ENCODE measurements at places on chromosomes 13 and 19. TPM values are rescaled to one million over a fixed set of nuclear protein-coding genes. Genes with fewer than 3 reads are reported as not detected.

Gene RAB3A
- 27.0 TPM for total RNA-seq

DNA sequence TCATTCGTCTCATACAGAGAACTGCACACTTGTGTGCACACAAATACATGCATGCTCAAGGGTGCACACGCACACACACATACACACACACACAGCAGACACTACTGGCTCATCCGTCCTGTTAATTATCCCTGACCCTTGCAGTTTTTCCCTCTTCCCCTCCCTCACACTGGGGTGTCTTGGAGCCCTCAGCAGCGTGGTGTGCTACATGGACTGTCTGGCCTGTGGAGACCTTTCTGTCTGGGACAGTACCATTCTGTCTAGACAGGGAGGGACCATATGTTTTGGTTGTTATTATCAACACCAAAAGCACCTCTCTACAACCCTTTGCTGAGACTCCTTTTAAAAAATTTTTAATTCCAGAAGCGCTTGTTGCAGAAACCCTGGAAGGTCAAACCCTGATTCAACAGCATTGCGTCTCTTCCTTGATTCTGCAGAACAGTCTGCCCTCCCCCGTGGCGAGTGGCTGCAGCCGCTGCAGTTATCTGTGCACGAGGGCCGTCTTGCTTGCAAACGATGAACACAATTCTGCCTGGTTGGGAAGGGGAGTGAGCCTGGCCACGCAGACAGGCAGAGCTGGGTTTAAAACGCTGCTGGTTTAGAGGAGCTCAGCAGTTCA lies 374.0 kb downstream of the IRS2 start:
- H3K27me3 ChIP-seq, result no peaks in the 10 kb centered on the region
- H3K4me1 ChIP-seq, result peaks cover 10% of the 10 kb centered on the region
- peak overlapping the region; percentile 9 for H3K27ac ChIP-seq

Gene ZNF835
- total RNA-seq, result 6.5 TPM

- H3K27ac ChIP-seq, result peak overlapping the region; percentile 65
- DNase-seq, result peak; percentile 64
- no peak overlapping the region for H3K4me3 ChIP-seq
- H3K4me1 ChIP-seq, result no peaks in the 10 kb centered on the region
- no peaks in the 10 kb centered on the region for H3K36me3 ChIP-seq
Measured at GRCh38 chr13:110263888-110264287, 43.1 kb downstream of the COL4A1 start.

DNA sequence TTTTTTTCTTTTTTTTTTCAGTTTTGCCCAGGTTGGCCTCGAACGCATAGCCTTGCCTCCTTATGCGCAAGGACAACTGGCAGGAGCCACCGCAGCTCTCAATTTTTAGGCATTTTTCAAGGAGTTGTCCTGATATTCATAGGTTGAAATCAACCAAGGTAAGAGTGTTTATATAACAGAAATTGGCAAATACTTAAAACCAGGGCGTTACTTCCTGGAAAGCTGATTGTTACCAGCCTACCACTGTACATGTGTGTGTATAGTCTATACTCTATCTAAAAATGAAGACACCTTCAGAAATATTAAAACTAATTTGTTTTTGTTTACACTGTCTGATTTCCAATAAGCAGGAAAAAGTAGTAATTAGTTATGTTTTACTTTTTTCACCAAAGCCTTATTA lies 39.2 kb downstream of the GPC6 start:
- no peak overlapping the region for H3K4me3 ChIP-seq
- no peaks in the 10 kb centered on the region for H3K36me3 ChIP-seq
- H3K27me3 ChIP-seq, result no peaks in the 10 kb centered on the region
- no peaks in the 10 kb centered on the region for H3K4me1 ChIP-seq

GRCh38 chr19:43782689-43783231 lies 2.0 kb upstream of the KCNN4 start:
- H3K4me3 ChIP-seq, result no peak overlapping the region
- no peaks in the 10 kb centered on the region for H3K4me1 ChIP-seq
- DNase-seq, result no peak
- H3K27me3 ChIP-seq, result no peaks in the 10 kb centered on the region

GRCh38 chr13:73248711-73249580 lies 190.1 kb downstream of the KLF5 start:
- H3K4me3 ChIP-seq, result no peak overlapping the region
- DNase-seq, result no peak
- no peaks in the 10 kb centered on the region for H3K36me3 ChIP-seq

Gene PGLYRP2
- not detected for total RNA-seq

Gene MYO1F
- 4.4 TPM for total RNA-seq

Gene IL4I1
- total RNA-seq, result 0.43 TPM

- no peaks in the 10 kb centered on the region for H3K36me3 ChIP-seq
- H3K4me3 ChIP-seq, result no peak overlapping the region
- DNase-seq, result no peak
Measured at GRCh38 chr13:114148521-114148855, 16.1 kb upstream of the RASA3 start.

DNA sequence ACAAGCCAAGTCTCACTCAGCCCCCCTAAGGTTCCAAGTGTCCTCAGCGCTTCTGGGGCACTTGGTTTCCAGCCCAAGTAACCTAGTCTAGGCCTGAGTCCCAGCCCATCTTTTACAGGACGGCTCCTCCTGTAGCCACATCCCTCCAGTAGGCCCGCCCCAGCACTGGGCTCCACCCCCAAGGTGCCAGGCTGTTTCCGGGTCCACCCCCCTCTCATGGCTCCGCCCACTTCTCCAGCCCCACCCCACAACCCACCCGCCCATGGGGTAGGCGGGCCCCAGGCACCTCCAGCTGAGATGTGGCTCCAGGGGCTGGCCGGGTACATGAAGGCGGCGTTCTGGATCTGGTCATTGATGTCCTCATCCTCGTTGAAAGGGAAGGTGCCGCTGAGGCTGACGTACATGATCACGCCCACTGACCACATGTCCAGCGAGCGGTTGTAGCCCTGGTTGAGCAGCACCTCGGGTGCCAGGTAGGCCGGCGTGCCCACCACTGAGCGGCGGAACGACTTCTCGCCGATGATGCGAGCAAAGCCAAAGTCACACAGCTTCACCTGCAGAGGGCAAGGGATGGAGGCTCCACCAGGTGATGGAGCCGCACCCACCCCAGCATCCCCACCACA lies 17.2 kb upstream of the DACT3 start:
- H3K27me3 ChIP-seq, result no peaks in the 10 kb centered on the region
- H3K27ac ChIP-seq, result no peak overlapping the region
- DNase-seq, result no peak
- H3K4me3 ChIP-seq, result no peak overlapping the region

- no peak for DNase-seq
- peak overlapping the region; percentile 69 for H3K4me3 ChIP-seq
- H3K4me1 ChIP-seq, result peaks cover 28% of the 10 kb centered on the region
- no peaks in the 10 kb centered on the region for H3K27me3 ChIP-seq
- peak overlapping the region; percentile 51 for H3K27ac ChIP-seq
- no peaks in the 10 kb centered on the region for H3K36me3 ChIP-seq
Measured at GRCh38 chr19:48513289-48514122, 1.9 kb upstream of the LMTK3 start.

GRCh38 chr19:7652061-7652641 lies 15.2 kb downstream of the STXBP2 start:
- H3K27me3 ChIP-seq, result no peaks in the 10 kb centered on the region
- H3K4me1 ChIP-seq, result no peaks in the 10 kb centered on the region
- H3K4me3 ChIP-seq, result peak overlapping the region; percentile 35

DNA sequence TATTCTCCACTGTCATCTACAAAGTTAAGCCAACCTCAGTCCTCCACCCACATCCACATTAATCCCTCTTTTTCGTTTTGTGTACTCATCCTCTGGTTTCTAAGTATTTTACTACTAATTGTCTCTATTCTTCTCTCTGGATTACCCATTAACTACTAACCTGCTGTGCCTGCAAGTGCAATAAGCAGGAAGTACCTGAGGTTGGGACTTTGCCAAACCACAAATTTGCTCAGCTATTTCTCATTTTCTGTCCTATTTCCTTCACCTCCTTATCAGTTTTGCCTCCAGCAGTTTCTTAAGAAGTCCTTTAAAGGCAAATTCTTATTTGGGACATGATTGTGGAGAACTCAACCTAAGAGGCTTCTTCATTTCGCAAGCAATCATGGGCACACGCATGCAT lies 1708.9 kb downstream of the SLITRK5 start:
- H3K4me1 ChIP-seq, result no peaks in the 10 kb centered on the region
- no peak overlapping the region for H3K27ac ChIP-seq
- no peak for DNase-seq
- H3K4me3 ChIP-seq, result no peak overlapping the region

- no peaks in the 10 kb centered on the region for H3K4me1 ChIP-seq
- H3K36me3 ChIP-seq, result no peaks in the 10 kb centered on the region
- no peak for DNase-seq
- no peak overlapping the region for H3K4me3 ChIP-seq
- H3K27me3 ChIP-seq, result no peaks in the 10 kb centered on the region
Measured at GRCh38 chr19:46202872-46203860, 26.4 kb upstream of the IGFL1 start.

GRCh38 chr19:12932392-12933286 lies 872 bp downstream of the FARSA start:
- peak overlapping the region; percentile 91 for H3K4me3 ChIP-seq
- H3K36me3 ChIP-seq, result peaks cover 30% of the 10 kb centered on the region
- H3K4me1 ChIP-seq, result peaks cover 17% of the 10 kb centered on the region
- DNase-seq, result no peak
- H3K27ac ChIP-seq, result peak overlapping the region; percentile 87
- no peaks in the 10 kb centered on the region for H3K27me3 ChIP-seq

DNA sequence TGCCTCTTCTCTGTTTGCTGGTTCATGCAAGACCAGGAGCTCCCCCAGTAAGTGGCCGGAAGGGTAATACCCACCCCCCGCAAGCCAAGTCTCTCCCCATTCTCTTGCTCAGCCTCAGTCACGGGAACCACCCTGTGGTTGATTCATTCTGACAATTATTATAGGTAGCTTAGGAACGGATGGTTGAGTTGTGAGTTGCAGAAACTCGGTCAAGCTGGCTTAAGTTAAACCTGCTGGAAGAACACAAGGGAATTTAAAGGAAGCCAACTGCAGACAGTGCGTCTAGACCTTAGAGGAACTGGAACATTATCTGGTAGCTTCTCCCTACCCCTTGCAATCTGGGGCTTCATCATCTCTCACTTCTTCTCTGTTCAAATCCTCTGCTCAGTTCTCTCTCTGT lies 8.9 kb downstream of the FPR1 start:
- H3K27me3 ChIP-seq, result no peaks in the 10 kb centered on the region
- DNase-seq, result no peak
- no peaks in the 10 kb centered on the region for H3K36me3 ChIP-seq
- no peaks in the 10 kb centered on the region for H3K4me1 ChIP-seq

GRCh38 chr13:32191452-32191998 lies 123.6 kb downstream of the ZAR1L start:
- no peak for DNase-seq
- no peak overlapping the region for H3K27ac ChIP-seq
- H3K36me3 ChIP-seq, result peaks cover 27% of the 10 kb centered on the region

GRCh38 chr13:63632321-63632720 lies 2216.7 kb upstream of the PCDH20 start:
- H3K4me3 ChIP-seq, result no peak overlapping the region
- no peaks in the 10 kb centered on the region for H3K27me3 ChIP-seq
- no peak overlapping the region for H3K27ac ChIP-seq
- H3K4me1 ChIP-seq, result no peaks in the 10 kb centered on the region
- no peaks in the 10 kb centered on the region for H3K36me3 ChIP-seq

- peaks cover under 1% of the 10 kb centered on the region for H3K4me1 ChIP-seq
- H3K36me3 ChIP-seq, result peaks cover 20% of the 10 kb centered on the region
- DNase-seq, result no peak
Measured at GRCh38 chr13:46751811-46752635, 44.9 kb downstream of the ESD start.

GRCh38 chr13:111992911-111993310 lies 74.0 kb upstream of the SOX1 start:
- no peak for DNase-seq
- no peaks in the 10 kb centered on the region for H3K4me1 ChIP-seq
- H3K27me3 ChIP-seq, result no peaks in the 10 kb centered on the region
- H3K4me3 ChIP-seq, result no peak overlapping the region
- H3K36me3 ChIP-seq, result no peaks in the 10 kb centered on the region
- H3K27ac ChIP-seq, result no peak overlapping the region

GRCh38 chr19:55041244-55041626 lies 3.2 kb upstream of the GP6 start:
- H3K4me3 ChIP-seq, result no peak overlapping the region
- H3K4me1 ChIP-seq, result no peaks in the 10 kb centered on the region
- DNase-seq, result no peak
- H3K27ac ChIP-seq, result no peak overlapping the region
- H3K36me3 ChIP-seq, result peaks cover 36% of the 10 kb centered on the region
- H3K27me3 ChIP-seq, result no peaks in the 10 kb centered on the region

- no peak for DNase-seq
- no peaks in the 10 kb centered on the region for H3K27me3 ChIP-seq
- no peak overlapping the region for H3K4me3 ChIP-seq
- H3K27ac ChIP-seq, result no peak overlapping the region
- no peaks in the 10 kb centered on the region for H3K4me1 ChIP-seq
Measured at GRCh38 chr13:30737511-30738337, 2.4 kb downstream of the ALOX5AP start.

DNA sequence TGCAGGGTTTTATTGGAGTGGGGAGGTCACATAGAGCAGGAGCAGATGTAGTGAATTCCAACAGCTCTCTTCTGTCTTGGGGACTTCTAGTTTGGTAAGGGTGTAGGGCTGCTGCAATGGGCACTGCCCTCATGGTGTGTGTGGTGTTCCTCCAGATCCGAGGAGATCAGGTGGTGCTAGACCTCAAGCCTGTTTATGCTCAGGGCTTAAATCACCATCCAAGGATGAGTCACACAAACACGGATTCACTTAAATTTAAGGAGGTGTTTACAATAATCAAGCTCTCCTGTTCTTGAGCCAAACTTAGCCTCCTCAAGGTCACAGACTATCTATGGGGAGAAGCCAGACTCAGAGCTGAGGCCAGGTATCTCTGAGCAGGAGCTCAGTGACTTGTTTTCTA lies 23.0 kb downstream of the HS6ST3 start:
- no peak overlapping the region for H3K4me3 ChIP-seq
- H3K27ac ChIP-seq, result no peak overlapping the region
- H3K4me1 ChIP-seq, result no peaks in the 10 kb centered on the region
- no peak for DNase-seq
- no peaks in the 10 kb centered on the region for H3K27me3 ChIP-seq
- no peaks in the 10 kb centered on the region for H3K36me3 ChIP-seq

DNA sequence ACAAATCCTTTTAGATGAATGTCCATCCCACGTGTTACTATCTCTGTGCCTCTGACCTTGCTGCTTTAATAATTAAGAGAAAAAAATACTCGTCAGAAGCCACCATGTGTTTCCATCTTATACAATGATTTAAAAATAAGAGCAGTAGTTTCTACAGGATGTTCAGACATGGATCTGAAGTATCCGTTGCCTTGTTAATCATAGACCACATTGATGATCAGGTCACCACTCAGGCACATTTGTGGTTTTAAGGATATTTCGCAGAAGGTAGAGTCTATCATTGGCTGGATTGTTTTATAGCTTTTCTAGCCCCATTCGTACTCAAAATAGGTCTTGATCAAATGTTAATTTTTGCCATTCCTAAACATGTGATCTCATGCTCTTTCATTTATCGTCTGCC lies 710.0 kb upstream of the ARGLU1 start:
- no peaks in the 10 kb centered on the region for H3K4me1 ChIP-seq
- no peak overlapping the region for H3K27ac ChIP-seq
- H3K4me3 ChIP-seq, result no peak overlapping the region
- no peaks in the 10 kb centered on the region for H3K27me3 ChIP-seq
- DNase-seq, result no peak
- no peaks in the 10 kb centered on the region for H3K36me3 ChIP-seq

Data from right atrium auricular region (tissue), 2 donors.